ENCODE measurements at places on chromosomes 3 and 15.

- no peak for DNase-seq
Observed at GRCh38 chr15:31332020-31332680, 5.5 kb downstream of the KLF13 start.

DNA sequence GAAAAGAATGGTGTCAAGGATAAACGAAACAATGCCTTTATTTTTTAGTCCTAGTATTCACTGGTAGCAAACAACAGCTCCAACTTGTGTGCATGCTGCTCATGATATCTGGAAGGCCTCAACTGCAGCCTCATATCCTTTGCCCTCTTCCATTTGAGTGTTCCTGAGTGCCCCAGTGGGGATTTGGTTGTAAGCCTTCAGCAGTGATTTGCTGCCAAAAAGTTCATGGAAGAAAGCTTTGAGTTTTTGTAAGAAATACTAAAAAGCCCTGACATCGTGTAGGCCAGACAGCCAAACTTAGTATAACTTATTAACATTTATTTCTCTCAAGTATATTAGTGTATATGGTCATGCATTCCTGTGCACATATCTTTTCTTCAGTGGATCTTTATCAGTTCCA, 30.0 kb downstream of the MFSD1 start:
- no peak for DNase-seq

GRCh38 chr3:871651-872050, 221.2 kb upstream of the CNTN6 start:
- DNase-seq: no peak

DNA sequence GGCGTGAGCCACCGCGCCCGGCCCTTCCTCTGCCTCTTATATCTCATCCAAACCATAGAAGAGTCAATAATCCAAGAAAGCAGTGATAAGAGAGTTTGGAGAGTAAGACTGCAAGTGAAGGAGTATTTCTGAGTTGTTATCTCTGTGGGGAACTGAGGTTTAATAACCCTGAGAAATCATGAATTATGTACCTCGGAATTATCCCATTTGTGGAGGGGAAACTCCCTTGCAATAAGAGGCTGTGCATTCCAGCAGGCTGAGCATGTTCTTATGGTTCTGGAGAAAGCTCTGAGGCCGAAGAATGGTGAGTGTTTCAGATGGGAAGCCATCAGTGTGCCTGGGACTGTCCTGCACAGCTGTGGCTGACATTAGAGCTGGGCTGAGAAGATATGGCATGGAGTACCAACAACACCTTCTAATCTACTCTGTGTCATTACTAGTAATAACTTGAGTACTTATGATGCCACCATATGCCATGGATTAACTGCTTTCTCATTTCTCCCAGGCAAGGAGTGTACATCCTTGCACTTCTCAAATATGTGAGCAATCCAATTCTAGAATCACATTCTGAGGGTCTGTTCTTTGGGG, 31.4 kb upstream of the NOX5 start:
- DNase-seq: no peak

- no peak for DNase-seq
Observed at GRCh38 chr15:43948691-43949325, 122.0 kb downstream of the WDR76 start.

DNA sequence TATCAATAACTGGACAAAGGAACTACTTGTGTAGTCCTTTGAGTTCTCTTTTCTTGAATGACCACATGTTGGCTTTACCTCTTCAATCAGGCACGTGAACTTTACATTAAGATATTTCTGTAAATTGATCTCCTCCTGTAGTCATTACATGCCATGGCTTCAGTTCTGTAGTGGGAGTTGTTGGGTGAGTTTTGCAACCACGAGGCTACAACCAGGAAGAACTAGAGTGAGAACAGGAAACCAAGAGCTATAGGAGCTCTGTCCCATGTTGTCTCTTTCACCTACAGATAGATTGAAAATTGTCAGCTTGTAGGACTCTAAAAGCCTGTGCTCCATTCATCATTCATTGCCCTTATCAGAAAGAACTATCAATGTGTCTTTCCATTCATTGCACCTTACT, 2.0 kb downstream of the RSRC1 start:
- no peak for DNase-seq

- no peak for DNase-seq
Observed at GRCh38 chr15:60120100-60120499, 116.0 kb downstream of the FOXB1 start.

DNA sequence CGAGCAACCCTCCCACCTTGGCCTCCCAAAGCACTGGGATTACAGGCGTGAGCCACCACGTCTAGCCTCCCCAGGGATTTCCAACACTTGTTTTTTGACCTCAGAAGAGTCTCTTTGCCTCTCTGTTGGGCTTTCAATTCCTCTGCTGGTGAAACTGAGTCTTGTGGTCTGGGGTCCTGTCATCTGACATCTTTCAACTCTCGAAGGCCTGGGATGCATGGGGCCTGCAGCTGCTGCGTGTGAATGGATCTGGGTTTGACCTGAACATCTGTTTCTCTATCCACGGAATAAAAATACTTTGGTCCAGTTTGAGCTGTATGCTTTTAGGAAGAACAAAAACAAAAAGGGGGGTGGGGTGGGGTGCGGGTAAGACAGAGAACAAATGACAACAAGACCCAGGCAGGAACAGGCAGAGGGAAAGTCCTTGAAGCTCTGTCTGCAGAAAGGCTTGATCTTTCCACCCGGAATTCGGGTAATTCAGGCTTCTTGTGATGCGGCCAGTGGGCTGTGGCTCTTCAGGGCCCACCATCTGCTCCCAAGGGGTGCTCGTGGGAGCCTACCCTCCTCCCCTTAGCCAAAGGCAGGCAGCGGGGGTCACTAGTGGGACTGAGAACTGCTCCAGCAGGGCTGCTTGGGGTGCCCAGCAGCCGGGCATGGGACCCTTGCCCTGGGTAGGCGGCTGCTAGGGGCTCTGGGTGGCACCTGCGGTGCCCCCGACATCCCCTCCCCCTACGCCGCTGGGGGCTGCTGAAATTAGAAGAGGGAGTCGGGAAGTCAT, 71.5 kb downstream of the SLC12A8 start:
- DNase-seq: no peak

DNA sequence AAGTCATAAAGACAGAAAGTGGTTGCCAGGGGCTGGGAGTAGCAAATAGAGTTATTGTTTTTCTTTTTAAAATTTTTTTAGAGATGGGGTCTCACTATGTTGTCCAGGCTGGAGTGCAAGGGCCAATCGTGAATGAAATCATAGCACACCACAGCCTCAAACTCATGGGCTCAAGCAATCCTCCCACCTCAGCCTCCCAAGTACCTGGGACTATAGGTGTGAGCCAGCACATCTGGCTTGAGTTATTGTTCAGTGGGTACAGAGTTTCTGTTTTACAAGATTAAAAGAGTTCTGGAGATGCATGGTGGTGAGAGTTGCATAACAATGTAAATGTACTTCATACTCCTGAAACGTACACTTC, 23.6 kb downstream of the PFKFB4 start:
- no peak for DNase-seq

- no peak for DNase-seq
Observed at GRCh38 chr3:16528581-16528993, 15.1 kb upstream of the RFTN1 start.

DNA sequence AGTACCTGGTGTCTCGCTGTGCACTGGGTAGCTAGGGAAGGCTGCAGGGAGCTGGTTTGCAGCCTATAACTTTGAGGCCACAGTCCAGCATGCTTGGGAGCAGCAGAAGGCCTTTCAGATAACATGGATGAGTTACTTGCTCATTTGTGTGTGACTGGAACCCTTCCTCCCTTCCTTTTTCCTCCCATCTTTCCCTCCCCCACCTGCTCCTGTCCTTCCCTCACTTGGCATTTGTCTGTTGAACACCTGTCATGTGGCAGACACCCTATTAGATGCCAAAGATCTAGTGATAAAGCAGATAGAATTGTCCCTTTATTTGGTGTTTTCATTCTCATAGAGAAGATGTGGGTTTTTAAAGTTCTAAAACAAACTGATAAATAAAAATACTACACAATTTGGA, 71.6 kb downstream of the LRTM1 start:
- DNase-seq: no peak

GRCh38 chr3:194612221-194612620, 21.0 kb downstream of the TMEM44 start:
- DNase-seq: no peak

- DNase-seq: no peak
Observed at GRCh38 chr15:35305031-35305550, 220.0 kb upstream of the NANOGP8 start.

GRCh38 chr15:27670486-27671209, 428.5 kb downstream of the OCA2 start:
- no peak for DNase-seq

DNA sequence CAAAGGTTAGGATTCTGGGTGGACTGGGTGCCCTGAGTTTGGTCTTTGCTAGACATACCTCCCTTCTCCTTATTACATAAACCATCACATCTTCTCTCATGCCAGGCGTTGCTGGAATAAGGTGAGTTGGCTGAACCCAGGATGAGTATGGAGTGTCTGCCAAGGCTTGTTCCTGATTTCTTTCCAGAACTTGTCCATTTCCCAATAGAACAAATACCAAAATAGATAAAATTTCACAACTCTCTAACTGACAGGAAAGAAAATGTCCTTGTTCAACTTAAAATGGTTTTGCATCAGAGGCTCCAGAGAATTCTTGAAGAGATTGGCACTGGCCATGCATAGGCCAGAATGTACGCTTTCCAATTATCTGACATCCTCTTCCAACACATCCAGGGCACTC, 291.9 kb downstream of the IGSF11 start:
- DNase-seq: no peak

- DNase-seq: no peak
Observed at GRCh38 chr3:9193633-9194195, 55.7 kb downstream of the SRGAP3 start.

GRCh38 chr15:100129677-100130076, 212.1 kb downstream of the ADAMTS17 start:
- no peak for DNase-seq

GRCh38 chr3:5498981-5499380, 311.5 kb downstream of the EDEM1 start:
- DNase-seq: no peak

- no peak for DNase-seq
Observed at GRCh38 chr15:64898406-64898805, 13.3 kb upstream of the ANKDD1A start.

- DNase-seq: no peak
Observed at GRCh38 chr15:94584833-94585244, 353.5 kb downstream of the MCTP2 start.
